ENCODE measurements at places on chromosomes 7 and 10. TPM values are rescaled to one million over a fixed set of nuclear protein-coding genes. Genes with fewer than 3 reads are reported as not detected.

The STRIP2 gene
- total RNA-seq = 51.6 TPM

The DYNC1I1 gene
- not detected for total RNA-seq

The PRF1 gene
- 57.6 TPM for total RNA-seq

The HKDC1 gene
- 0.54 TPM for total RNA-seq

The SNX10 gene
- total RNA-seq = 22.6 TPM

The CUEDC2 gene
- 44.3 TPM for total RNA-seq

The TET1 gene
- total RNA-seq = 0.14 TPM

The FASTK gene
- 111 TPM for total RNA-seq

The ACTR3C gene
- 5.1 TPM for total RNA-seq

The PIP gene
- total RNA-seq = not detected

The PKD1L1 gene
- 0.08 TPM for total RNA-seq

The CHST3 gene
- total RNA-seq = 2.0 TPM

The ALOX5 gene
- total RNA-seq = 0.46 TPM

The TFPI2 gene
- 1.3 TPM for total RNA-seq

The CLDN3 gene
- 0.22 TPM for total RNA-seq

The HOXA11 gene
- total RNA-seq = not detected

The IFIT1 gene
- total RNA-seq = 0.13 TPM

The SPDYE18 gene
- not detected for total RNA-seq

The LAMB4 gene
- total RNA-seq = not detected

The SEM1 gene
- total RNA-seq = 58.0 TPM

The ATE1 gene
- total RNA-seq = 38.5 TPM

The ANKRD30A gene
- total RNA-seq = not detected

The MAGI2 gene
- 0.10 TPM for total RNA-seq

The SPDYE9 gene
- total RNA-seq = not detected

The CCDC126 gene
- total RNA-seq = 9.5 TPM

The PAOX gene
- total RNA-seq = 2.6 TPM

The TACC2 gene
- total RNA-seq = 0.21 TPM

The LHFPL3 gene
- total RNA-seq = not detected

The PLPP4 gene
- total RNA-seq = not detected

The OR2A5 gene
- total RNA-seq = not detected

The CC2D2B gene
- not detected for total RNA-seq

The BMPER gene
- total RNA-seq = not detected

The IGFBP1 gene
- total RNA-seq = 0.11 TPM

The HACD1 gene
- total RNA-seq = 0.71 TPM

The GSDME gene
- total RNA-seq = 4.3 TPM

The VSTM4 gene
- 0.18 TPM for total RNA-seq
